ENCODE measurements at places on chromosomes 6 and 20. TPM values are rescaled to one million over a fixed set of nuclear protein-coding genes. Genes with fewer than 3 reads are reported as not detected.

DNA sequence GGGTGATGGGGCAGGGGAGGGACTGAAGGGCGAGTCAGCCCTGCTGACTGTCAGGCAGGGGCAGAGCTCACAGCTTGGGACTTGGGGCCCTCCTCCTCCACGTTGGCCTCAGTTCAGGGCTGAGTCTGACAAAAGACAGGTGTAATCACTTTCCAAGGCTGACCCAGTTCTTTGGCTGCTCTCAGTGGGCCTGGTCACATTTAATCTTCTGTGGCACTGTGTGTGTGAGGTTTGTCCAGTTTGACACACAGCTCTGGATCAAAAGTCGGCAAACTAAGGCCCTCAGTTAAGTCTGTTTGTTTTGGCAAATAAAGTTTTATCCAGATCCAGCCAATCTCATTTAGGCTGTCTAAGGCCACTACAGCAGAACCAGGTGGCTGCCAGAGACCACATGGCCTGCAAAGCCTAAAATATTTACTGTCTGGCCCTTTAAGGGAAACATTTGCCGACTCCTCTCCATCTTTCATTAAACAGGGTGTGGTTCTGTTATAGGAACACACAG lies 5.1 kb upstream of the MAP1LC3A start:
- no peak for DNase-seq
- H3K4me3 ChIP-seq = no peak overlapping the region
- no peak overlapping the region for H3K27ac ChIP-seq
- no peaks in the 10 kb centered on the region for H3K27me3 ChIP-seq

GRCh38 chr6:66533921-66534404 lies 826.9 kb upstream of the EYS start:
- no peak overlapping the region for H3K4me3 ChIP-seq
- no peaks in the 10 kb centered on the region for H3K27me3 ChIP-seq
- no peak for DNase-seq
- H3K4me1 ChIP-seq = no peaks in the 10 kb centered on the region

DNA sequence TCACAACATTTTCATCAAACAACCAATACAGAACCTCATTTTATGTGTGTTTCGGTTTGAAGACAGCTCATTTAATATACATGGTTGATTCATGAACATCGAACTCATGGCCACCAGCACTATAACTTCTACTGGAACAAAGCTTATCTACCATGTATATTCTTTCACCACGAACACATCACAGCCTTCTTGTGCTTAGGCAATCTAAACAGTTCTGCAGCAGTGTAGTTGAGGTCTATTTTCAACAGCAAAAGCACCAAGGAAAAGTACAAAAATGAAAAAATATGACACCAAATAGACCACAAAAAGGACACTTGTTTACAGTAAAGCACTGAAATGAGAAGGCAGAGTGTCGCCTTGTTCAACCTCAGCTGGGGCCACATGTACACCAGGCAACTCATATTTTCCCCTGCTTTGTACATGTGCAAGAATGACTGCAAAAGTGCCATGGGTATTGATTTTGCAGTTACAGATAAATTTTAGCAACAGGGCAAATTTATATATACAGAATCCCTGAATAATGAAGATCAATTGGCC lies 25.8 kb upstream of the KCNK5 start:
- no peak for DNase-seq
- no peaks in the 10 kb centered on the region for H3K4me1 ChIP-seq
- H3K27ac ChIP-seq = no peak overlapping the region
- no peaks in the 10 kb centered on the region for H3K36me3 ChIP-seq

Gene EDN1
- total RNA-seq = 0.28 TPM

DNA sequence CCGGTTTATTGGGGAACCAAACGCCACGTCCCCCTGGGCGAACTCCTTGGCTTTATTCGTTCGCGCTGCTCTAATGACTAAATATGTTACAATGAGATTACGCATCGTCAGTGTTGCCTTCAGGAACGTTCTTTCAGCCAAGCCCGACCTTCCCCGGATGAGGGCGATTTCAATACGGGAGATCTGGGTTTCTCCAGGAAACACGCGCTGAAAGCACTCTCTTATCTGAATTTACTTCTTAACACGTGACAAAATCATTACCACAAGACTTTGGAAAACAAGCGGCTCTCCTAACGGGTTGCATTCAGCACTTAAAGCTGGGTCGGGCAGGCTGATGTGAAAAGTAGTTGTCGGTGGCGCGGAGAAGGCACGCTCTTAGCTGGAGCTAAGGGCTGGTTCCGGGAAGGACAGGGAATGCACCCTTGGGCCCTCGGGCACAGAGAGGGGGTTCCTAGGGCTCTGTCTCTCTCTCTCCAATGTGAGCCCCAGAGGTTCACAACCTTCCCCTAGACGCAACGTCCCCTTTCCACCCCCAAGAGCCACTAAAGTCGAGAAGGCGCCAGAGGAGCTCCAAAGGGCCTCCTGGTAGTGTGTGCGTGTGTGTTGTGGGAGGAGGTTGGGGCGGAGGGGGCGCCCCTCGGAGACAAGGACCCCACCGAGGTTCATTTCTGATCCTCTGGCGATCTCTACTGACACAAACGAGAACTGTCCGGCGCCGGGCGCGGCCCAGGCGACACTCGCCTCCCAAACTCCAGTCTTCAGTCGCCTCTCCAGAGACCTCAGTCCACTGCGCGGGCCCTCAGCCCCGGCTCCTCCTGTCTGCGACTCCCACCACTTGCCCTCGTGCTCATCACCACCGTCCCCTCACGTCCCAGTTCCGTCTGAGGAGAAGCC lies 7.1 kb upstream of the NKX2-2 start:
- no peaks in the 10 kb centered on the region for H3K36me3 ChIP-seq
- DNase-seq = no peak
- H3K4me3 ChIP-seq = no peak overlapping the region
- H3K4me1 ChIP-seq = peaks cover 50% of the 10 kb centered on the region

DNA sequence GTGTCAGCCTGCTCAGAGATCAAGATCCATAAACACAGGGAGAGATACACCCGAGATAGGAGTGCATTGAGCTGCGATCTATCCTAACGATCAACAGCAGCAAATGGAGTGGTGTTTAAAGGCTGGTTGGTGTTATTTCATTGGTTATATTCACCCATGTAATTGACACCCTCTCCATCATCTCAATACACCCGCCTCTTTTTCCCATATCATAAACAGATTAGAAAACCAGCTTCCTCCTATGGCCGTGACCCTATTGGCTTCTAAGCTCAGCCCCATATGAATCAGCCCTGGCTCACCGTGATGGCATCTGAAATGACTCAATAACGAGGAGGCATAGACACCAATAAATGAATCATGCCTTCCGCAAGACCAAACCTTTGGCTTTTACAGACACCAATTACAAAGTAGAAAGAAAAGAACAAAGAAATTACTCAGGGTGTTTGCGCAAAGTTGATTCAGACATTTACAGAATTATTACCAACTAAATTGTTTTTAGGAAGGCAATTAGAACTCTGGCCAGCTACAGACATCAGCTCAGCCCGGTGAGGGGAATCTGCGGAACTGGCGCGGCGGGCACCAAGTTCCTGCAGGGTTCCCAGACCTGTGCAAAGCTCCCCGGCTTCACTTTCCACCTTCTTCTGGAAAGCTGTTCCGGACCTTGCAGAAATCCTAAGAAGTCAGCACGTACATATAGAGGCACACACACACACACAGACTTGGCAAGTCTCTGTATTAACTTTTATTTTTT lies 11.5 kb downstream of the PMEPA1 start:
- DNase-seq = no peak
- H3K27ac ChIP-seq = no peak overlapping the region
- peaks cover 10% of the 10 kb centered on the region for H3K4me1 ChIP-seq
- no peaks in the 10 kb centered on the region for H3K36me3 ChIP-seq

All from CD4-positive, alpha-beta memory T cell (primary cell).